ENCODE measurements at places on chromosomes 4 and X.

DNA sequence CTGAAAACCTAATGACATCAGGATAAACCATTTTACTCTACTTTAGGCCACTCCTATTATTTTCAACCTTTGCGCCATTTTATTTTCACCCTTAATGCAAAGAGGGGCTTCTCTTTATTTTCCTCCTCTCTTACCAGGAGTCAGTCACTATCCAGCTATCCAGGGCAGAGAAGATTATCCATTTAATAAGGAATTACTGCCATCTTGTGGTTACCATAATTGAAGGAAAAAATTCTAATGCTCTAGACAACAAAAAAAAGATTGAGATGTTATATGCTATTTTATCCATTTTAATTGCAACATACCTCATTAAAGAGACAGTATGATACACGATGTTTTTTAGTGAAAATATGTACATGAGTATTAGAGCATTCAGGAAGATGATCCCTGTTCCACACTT lies 514.5 kb upstream of the FAM241A start:
- no peak for DNase-seq

GRCh38 chrX:15834827-15835595 lies 19.6 kb downstream of the AP1S2 start:
- no peak for DNase-seq

DNA sequence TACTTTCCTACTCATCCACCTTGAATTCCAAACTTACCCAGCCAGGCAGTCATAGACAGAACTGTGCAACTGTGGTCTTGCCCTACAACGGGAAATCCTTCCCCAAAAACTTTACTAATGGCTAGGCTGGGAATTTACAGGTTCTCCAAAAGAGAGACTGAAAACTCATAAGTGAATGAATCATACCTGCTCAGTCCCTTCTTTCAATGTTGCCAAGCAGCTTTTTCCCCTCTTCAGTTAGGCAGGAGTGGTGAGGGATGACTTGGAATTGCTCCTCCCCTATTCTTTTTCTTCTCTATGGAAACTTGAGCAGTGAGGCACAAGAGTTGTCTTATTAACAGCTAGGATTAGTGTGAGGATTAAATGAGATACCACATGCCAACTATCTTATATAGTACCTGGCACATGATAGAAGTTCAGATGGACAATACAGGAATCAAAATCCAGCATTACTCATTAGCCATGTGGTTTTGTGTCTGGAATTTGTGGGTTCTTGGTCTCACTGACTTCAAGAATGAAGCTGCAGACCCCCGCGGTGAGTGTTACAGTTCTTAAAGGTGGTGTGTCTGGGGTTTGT lies 105.9 kb downstream of the TEX13A start:
- no peak for DNase-seq

DNA sequence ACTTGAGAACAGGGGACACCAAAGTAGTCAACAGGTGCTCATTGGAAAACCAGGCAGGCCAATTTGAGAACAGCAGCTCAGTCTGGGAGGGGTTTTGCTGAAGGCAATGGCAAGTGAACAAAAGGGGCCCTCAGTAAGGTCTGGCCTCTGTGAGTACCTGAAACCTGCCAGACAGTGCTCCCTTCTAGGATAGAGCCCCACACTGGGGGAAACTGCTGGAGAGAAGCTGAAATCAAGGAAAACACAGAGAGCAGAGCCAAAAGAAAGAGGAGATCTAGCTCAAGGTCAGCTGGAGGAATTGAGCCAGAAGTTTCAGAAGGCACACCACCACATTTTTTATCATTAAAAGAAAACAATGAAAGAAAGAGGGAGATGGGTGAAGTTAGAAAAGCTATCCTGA lies 28.2 kb downstream of the PNMA6E start:
- no peak for DNase-seq

DNA sequence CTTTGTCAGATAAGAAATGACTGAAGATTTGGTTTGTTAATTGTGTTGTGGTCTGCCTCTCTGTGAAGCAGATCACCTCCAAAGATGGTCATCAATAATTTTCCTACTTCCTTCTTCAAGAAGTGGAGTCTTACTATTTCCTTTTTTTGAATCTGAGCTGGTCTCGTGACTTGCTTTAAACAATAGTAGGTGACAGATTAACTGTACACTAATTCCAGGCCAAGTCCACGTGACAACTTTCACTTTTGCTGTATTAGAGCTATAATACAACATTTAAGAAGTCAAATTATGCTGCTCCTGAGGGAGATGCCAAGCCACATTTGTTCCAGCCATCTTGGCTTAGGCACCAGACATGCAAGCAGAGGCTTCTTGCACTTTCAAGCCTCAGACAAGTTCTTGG lies 393.8 kb upstream of the GRID2 start:
- no peak for DNase-seq
